ENCODE measurements at places on chromosomes 3 and 15. TPM values are rescaled to one million over a fixed set of nuclear protein-coding genes. Genes with fewer than 3 reads are reported as not detected.

The ZNF502 gene
- 2.9 TPM for polyA plus RNA-seq

The GPR62 gene
- polyA plus RNA-seq: not detected

The GCSAM gene
- polyA plus RNA-seq: 0.20 TPM

The SLC24A5 gene
- polyA plus RNA-seq: not detected

The PPP2R3A gene
- polyA plus RNA-seq: 14.2 TPM

The DIPK2A gene
- polyA plus RNA-seq: 10.5 TPM

The GCNT3 gene
- polyA plus RNA-seq: not detected

The GHSR gene
- not detected for polyA plus RNA-seq

The ANKRD63 gene
- polyA plus RNA-seq: not detected

The RASGRP1 gene
- 0.96 TPM for polyA plus RNA-seq

The GOLGA8H gene
- not detected for polyA plus RNA-seq

The BFSP2 gene
- polyA plus RNA-seq: not detected

The RPP25 gene
- polyA plus RNA-seq: 3.4 TPM

Data from GM23248 (cell line).